ENCODE measurements at places on chromosomes 2 and 18.
A peak's percentile ranks its signal among the peaks of the same experiment; 100 is the strongest.

DNA sequence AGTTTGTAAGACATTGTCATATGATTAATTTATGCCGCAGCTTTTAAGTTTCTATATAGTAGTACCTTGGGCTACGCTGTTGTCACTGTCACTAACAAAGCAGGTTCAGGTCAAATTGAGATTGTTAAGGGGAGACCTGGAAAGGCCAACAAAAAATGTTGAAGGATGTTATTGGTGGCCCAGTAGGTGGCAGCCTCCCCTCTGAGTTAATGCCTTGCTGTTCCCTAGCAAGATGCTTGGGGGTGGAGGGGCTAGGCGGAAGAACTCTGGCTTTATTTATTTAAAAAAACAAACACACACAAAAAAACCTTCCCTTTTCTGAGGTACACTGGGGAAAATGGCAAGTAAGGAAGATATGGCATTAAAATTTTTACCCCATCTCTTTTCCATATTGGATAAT lies 128.3 kb upstream of the ATP5MC3 start:
- DNase-seq, result peak; percentile 3

DNA sequence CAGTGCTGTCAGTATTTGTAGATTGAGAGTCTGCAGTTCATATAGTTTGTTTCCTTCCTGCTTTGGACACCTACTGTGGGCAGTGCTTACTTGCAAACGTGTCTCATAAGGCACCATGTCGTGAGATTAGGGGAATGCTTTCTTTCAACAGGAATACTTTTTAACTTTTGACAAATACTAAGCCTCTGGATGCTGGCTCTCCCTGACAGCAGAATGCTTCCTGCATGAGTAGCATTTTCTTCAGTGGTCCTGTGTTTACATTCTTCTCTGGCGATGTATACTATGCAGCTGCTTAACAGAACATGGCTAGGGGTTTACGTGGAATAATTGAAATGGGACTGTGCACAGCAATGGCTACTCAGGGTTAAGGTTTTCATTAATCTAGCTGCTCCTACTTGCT lies 807.5 kb downstream of the MBD2 start:
- no peak for DNase-seq

DNA sequence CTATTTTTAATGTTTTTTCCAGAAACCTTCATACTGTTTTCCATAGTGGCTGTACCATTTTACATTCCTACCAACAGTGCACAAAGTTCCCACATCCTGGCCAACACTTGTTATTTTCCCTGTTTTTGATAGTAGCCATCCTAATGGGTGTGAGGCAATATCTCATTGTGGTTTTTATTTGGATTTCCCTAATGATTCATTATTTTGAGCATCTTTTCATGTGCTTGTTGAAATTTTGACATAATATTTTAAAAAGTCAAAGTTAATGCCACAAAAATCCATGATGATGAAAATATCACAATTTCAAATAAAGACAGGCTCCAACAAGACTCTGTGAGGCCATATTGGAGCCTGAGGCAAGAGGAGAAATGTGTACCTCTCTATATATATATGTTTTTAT lies 50.2 kb downstream of the VWA3B start:
- DNase-seq, result no peak

DNA sequence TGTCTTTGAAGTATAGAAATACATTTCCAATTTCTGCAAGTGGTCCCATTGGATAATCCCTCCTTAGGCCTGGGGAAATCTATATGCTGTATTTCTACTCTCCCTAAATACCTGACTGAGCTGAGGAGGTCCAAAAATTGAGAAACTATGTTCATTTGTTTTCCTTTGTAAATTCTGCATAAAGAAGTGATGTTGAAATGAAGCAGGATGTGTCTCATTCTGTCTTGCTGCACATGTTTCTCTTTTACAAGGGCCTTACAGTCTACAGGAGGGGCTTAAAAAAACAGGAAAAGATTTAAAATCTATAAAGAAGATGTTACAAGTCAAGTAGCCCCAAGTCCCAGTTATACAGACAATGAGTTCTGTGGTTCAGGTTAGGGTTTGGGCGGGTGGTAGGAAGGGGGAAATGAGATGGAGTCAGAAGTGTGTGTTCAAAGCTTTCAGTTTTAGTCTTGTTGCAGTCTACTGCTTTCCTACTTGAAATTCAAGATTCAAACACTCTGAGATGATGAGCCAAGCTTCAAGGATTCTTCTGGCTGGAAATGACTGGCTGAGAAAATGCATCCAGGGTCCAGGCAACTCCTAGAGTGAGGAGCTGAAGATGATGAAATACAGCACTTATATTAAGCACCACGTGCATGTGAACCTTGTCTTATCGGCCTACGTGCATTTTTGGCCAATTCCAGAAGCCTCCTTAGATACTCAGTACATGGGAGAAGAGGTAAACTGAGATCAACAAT lies 146.3 kb upstream of the CELF4 start:
- DNase-seq, result no peak

GRCh38 chr2:238100049-238100820 lies at the start of gene ESPNL:
Gene ESPNL, plus strand, starts transcription at chr2:238100340. Its CDS starts 80 bp downstream, at chr2:238100420.
- DNase-seq, result no peak

GRCh38 chr2:126358122-126358521 lies 297.8 kb upstream of the GYPC start:
- DNase-seq, result no peak

GRCh38 chr2:103419506-103419905 lies 657.7 kb downstream of the TMEM182 start:
- no peak for DNase-seq

DNA sequence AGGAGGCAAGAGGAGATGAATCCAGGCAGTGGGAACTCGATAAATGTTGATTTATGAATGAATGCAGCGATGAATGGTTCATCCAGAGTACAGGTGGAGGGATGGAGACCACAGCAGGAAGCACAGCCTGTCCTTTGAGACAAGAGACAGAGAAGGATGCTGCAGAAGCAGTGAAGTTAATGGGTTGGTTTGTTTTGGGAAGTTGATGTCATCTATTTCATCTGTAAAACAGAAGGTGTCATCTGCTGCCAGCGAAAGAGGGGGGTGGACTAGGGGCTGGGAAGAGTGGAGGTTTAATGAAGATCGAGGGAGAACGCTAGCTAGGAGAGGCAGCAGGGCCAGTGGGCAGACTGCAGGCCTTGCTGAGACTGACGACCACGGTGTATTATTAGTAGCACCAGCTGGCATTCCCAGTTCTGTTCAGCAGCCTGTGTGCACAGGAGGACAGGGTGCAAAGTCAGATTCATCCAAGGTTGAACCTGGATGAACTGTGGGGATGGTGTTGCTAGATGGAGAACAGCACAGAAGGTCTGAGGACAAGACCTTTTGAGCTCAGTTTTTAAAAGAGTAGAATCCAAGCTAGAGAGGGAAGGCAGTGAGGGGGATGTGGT lies 120.3 kb upstream of the CAPN13 start:
- DNase-seq, result no peak

DNA sequence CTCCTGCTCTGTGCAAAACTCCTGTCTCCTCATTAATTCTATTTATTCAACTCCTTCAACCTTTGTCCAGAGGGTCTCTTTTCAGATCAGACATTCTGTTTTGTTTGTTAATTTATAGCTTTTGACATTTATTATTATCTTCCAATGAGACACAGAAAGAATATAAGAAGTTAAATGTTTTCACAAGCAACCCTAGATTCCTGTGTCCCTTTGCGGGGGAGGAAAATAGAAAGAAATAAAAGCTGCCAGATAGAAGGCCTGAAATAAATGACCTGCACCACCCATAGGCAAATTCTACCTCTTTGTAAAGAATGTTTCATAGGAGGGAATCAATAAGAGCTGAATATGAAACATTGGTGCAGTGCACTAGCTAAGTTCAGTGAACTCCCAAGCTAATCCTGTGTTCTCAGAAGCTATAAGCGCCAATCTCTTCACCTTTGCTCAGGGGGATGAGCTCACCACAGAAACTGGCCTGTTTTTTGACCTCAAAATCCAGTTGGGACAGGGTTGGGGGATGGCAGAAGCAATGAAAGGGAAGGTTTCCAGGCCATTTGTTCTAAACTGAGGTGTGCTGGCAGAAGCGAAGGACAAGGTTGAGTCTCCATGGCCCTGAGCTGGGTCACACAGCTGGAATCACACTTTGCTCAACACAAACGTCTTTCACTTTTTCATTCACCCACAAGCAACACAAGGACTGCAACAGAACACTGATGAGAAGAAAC lies 258.6 kb downstream of the NRXN1 start:
- no peak for DNase-seq

DNA sequence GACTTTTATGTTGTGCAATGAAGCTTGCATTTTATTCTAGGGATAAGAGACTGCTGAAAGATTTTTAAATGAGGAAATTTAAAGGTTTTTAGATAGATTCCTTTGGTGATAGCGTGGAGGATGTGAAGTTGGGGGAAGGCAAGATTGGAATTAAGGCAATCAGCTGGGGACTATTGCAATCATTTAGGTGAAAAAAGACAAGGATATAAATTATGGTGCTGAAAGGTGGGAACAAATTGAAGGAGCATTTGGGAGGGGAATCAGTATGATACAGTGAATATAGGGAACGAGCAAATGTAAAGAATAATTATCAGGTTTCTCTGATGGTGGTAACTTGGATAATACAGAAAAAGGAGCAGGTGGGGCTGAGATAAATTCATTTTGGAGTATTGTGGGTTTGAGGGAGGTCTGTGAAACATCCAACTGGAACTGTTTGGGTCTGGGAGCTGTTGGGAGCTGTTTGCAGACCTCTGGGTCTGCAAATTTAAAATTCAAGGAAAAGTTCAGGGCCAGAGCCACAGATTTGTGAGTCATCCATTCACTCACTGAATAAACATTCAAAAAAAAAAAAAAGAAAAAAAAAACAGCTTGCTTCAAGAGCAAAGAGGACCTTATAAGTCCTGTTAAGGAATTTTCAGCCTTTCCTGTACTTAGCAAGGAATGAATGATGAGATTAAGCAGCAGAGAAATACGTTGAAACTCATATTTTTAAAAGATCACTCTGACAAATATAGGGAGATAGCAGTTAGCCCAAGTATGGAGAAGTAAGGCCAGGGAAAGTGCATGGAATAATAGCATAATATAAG lies 257.5 kb upstream of the FN1 start:
- no peak for DNase-seq

DNA sequence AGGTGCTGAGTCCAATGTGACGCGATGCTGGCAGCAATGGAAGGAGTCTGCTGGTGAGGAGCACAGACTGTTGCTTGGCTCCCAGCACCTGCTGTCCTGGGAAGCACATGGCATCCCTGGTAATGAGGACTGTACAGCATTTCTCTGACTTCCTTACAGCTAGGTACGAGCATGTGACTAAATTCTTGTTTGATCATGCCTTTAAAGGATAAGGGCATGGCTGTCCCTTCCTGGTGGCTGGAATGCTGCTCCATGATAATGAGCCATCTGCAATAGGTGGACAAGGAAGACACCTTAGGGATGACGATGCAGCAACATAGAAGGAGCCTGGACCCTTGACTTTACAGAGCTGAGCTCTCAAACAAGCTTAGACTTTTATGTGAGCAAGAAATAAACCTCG lies 278.0 kb upstream of the SPRED2 start:
- no peak for DNase-seq

- no peak for DNase-seq
These were observed 139.1 kb downstream of the C1D start for GRCh38 chr2:67923696-67924095.

DNA sequence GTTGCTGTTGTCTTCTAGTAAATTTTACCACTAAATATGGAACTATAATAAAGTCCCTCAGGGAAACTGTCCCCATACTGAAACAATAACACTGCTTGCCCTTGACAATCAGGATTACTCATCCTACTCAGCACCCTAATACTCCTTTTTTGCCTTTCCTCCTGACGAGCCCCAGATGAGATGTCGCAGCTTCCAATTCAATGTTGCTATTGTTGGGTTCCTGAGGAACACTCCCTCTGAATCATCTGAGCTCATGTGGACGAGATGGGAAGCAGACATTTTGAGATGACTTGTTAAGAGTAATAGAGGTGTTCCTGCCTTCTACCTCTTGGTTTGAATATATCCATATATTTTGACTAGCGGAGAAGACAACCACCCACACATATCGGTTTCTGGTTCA lies 187.8 kb upstream of the FAM98A start:
- no peak for DNase-seq

DNA sequence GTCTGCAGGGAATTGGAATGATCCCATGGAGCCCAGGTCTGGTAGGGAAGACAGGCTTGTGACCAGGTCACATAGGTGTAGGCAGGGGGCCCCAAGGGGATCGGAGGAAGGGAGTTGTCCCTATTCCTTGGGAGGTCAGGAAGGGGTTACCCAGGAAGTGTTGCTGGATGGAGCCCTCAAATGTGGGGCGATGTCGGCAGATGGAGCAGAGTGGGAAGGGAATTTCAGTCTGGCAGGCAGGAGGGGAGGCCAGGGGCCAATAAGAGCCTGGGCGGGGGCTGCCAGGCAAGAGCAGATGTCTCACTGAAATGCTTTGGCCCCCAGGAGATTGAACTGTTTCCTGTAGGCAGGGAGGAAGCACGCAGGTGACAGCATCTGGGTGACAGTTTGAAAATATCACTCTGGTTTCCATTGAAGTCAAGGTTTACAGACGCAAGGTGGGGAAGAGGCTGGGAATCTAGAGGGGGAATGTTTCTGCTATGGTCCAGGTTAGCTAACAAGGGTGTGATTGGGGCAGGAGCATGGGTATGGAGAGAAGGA lies 81.5 kb upstream of the SMAD2 start:
- DNase-seq, result no peak

DNA sequence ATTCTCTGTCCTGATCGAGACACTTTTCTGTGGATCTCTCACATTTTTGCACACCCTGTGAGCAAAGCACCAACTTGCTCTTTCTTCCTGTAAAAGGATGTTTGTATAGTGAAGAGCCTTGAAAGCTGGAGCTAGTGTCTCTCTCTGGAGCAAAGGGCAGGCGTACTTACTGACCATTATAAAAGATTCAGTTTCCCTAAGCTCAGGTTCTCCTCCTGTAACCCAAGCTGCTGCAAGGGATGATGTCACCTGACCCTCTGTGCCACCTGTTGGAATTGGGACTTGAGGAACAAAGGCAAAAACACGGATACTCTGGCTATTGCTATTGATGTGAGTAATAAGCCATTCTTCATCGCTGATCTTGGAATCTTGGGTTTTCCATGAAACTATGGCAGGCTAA lies 52.6 kb upstream of the NEMP2 start:
- no peak for DNase-seq
